Activated CD4-positive, alpha-beta memory T cell treated with anti-CD3 and anti-CD28 coated beads, Interleukin-2, amount 10 ng/mL, durations not matched to agents 7 days and 5 days (primary cell): ENCODE measurements at places on chromosomes 12 and 14.

GRCh38 chr12:95723693-95724384 is 66.7 kb downstream of the NTN4 start:
- DNase-seq, result no peak

DNA sequence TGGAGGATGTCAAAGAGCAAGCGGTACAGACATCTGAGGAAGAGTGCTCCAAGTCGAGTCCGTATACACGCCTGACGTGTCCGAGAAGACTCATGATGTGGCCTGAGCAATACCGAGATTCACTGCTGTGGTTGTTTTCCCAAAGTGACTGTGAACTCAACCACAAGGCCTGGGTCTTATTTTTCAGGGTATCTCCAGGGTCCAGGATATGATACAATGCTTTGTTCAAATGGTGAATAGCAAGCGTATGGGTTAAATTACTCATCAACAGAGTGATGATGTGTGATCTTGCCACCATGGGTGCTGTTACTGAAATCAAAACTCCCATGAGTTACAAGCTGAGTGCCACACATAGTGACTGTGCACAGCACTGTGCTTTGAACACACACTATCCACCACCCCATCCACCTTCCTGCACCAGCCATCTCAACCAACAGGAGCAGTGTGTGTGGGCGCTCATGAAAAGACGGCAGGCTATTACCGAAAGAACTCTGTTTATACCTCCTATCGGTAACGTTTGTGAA is 109.6 kb downstream of the BCAT1 start:
- DNase-seq, result peak; percentile 77

DNA sequence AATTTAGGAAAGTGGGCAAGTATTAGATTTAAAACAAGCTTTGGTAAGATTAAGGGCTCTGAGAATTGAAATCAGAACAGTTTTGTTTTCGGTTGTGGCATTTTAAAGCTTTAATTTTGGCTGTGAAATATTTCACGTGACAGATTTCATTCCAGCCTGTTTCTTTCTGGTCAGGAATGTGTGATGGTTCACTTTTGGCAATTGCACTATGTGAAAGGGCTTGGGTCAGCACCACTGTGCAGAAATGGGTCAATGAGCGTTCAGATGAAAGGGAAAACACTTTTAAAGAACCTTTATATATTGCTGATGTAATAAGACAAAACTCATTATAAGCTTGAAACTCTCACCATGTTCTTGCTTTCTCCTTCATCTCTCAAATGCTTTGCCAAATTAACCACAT is 17.1 kb downstream of the NUBPL start:
- DNase-seq, result no peak

DNA sequence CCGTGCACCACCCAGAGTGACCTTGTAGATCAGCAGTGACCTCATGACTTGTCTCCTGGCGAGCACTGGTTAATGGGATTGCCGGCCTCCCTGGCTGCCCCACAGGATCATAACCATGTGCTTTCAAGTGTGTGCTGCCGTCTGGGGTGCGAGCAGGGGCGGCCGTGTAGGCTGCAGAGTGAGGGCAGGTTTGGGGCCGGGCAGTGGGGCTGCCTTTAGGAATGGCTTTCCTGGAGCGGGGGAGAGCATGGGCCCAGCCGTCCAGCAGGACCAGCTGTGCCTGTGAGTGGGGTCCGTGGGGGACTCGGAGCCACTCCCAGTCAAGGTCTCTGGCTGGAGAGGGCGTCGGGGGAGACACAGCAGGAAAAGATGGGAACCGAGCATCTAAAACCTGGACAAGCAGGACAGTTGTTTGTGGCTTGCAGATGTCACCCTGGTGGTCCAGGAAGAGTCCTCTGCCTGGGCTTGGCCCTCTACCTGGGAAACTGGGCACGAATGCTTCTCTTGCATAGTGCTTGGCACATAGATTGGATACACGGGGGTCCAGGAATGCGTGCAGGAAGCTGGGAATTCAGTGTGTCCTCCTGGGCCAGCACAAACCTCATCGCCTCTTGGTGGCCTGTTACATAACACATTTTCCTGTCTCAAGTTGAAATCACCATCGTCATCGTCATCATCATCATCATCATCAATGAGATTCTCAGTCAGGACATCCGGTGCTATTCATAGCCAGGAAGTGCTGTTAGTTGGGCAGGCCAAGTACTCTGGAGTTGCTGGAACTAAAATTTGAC is 96.0 kb downstream of the ADGRD1 start:
- DNase-seq, result no peak

DNA sequence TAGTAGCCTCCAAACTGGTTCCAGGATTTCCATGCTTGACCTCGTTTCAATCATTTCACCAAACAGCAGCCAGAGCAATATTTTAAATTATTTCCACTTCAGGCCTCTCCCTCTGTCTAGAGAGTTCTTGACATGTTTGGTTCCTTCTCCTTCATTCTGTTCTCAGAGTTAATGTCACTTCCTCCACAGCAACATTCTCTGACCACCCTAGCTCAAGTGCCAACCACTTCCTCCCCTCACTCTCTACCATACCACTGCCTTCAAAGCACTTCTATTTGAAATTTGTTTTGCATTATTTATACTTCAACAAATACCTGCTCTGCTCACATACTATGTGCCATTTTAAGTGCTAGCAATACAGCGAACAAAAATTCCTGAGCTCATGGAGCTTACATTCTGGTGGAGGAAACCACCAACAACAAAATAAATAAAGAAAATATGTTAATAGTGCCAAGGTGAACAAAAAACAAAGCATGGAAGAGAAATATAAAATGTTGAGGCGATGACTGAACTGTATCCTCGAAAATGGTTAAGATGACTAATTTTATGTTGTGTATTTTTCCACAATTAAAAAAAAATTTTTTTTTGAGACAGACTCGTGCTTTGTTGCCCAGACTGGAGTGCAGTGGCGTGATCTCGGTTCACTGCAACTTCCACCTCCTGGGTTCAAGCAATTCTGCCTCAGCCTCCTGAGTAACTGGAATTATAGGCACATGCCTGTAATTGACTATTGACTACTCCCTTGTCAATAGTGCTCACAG is 17.3 kb downstream of the BAZ1A start:
- DNase-seq, result peak; percentile 56

GRCh38 chr14:55131370-55132137 is 2.5 kb downstream of the LGALS3 start:
- DNase-seq, result no peak

DNA sequence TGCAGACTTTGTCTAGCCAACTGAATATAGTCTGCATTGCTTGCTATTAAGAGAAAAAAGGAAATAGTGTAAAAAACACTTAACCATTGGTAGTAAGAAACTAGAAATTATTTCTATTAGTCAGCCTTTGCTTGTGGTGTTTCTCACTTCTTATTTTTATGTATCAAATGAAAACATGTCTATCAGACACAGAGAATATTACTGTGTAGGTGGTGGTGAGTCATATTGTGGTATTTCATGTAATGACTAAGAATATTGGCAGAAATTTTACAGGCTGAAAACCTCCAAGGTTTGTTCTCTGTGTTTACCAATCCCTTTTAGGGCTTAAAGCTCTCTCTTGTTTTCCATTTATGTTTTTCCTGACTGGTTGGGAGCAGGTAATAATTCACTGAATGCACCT is 87.2 kb downstream of the DAAM1 start:
- no peak for DNase-seq

DNA sequence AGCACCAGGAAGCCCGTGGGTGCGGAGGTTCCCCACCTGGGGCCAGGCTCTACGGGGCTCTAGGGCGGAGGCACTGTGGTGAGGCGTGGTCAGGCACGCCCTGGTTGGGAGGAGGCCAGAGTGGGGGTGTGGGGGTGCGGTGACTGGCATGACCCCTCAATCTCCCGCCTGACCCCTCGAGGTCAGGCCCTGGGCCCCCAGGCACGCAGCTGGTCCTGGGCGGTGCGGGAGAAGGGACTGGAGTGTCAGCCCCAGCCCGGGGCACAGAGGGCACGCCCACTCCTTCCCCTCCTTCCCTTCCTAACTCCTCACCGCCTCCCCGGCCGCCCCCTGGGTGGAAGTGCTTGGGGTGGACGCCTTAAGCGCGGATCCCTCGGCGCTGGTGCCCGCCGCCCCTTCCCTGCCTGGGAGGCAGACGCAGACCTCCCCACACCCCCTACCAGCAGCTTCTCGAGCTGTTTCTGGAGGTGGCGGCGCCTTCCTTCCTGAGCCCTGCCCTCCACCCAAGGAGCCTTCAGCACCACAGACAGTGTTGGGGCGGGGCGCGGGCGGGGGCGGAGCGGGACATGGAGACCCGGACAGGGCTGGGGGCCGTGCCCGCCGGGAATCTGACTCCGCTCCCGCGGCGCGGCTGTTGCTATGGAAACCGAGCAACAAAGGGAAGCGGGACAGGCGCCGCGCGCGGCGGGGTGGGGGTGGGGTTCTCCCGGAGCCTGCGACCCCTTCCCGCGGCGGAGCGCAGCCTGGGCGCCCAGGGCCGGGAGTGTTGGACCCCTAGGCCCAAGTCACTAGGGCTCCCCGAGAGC is 741 bp upstream of the CRIP2 start:
- DNase-seq, result peak; percentile 84

- DNase-seq, result peak; percentile 61
These were observed 22.7 kb downstream of the YY1 start for GRCh38 chr14:100261621-100262020.

DNA sequence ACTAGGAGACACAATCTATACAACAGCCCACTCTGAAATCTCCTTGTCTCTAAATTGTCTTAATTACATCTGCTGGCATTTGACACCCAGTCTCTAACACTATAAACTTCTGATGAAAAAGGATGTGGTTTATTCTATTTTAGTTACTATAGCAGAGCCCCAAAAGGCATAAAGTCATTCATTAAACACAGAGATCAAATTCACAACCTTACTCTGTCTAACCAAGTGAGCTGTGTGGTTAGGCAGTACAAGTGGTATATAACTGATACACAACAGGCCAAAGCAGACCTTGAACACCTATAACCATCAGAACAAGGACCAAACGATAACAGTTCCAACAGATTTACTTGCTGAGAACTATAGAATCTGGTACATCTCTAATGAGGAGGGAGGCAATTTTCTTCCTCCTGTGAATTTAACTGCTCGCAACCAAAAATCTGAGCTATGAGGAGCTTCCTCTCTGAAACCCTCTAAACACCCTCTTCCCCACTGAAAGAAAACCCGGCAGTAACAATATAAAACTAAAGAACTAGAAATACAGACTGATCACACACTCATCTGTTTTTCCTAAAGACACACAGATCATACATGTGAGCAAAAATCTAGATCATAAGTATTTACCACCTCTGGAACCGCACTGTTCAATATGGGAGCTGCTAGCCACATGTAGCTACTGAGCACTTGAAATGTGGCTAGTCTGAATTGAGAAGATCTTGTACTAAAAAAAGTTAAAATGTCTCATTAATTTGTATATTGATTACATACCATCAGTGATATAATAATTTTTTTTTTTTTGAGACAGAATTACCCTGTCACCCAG is 17.7 kb downstream of the SPPL3 start:
- no peak for DNase-seq

GRCh38 chr14:62369919-62370560 is 607.8 kb downstream of the SNAPC1 start:
- DNase-seq, result no peak

DNA sequence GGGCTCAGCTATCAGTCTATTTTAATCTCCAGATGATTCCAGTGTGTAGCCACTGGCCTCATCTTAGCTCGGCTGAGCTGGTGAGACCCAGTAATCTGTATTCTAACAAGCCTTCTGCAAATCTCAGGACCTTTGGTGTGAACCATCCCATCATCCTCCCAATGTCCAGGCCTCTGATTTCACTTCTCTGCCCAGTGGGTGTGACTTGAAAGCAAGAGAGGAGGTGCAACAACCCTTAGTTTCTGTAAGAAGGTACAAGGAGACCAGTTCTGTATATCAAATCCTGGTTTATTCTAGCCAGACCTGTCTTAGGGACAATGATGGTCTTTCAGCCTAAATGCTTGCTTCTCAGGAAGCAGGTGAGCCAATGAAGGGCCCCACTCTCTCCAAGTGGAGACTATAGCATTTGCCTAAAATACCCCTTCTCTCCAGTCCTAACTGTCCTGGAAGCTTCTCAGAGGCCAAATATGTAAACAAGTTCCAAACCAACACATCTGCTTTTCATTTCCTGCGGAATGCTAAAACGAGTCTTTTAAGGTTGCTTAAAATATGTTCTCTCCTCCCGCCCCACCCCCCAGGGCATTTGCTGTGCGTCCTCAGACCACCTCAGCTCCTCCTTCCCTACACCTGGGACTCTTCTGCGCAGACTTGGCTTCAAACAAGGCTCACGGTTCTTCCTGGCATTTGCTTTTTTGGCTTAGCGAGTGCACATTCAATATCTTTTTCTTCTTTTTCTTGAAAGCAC is 78.4 kb upstream of the FUT8 start:
- DNase-seq, result no peak

DNA sequence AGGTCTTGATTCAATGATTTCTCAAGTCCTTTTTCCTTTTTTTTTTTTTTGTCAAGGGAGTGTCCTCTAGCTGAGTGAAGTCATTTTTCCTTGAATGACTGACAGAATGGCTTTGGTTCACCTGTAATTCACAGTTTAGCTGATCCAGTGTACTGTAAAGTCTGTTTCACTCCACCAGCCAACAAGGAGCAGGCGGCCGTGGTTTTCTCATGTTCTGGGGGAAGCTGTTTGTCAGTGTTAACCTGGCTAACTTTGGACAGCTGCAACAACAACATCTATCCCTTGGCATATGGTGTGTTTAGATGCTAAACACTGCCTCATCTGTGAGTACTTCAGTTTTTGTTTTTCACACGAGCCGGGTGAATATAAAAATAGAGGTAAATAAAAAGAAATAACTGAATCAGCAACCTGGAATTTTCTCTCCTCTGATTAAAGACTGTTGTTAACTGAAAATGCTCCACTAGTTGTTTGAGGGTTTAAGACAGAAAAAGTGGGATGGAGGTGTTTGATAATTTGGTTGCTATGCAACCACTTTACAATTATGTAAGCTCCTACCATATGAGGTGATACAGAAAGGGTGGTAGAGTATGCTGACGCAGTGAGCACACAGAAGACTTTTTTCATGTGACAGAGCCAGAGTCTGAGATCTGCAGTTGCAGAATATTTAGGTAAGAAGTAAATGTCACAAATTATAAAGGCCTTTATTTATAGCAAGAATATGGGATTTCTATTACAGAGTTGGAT is 50.3 kb upstream of the SLC2A13 start:
- DNase-seq, result no peak

DNA sequence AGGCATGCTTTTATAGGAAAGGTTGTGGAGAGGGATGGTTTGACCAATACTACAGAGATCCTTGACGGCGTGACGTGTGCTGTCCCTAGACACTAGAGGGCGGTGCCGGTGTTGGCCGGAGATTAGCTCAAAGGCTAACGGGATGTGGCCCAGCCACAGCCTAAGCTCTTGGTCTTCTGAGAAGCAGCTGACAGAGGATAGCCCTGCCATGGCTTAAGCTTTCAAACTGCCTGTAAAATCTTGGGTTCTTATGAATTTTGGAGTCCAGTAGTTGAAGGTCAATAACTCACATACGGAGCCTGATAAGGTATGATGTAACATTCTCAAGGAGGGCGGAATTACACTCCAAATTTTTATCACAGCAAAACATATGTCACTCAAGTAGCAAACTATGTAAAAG is 515.7 kb upstream of the ATXN7L3B start:
- peak; percentile 19 for DNase-seq

GRCh38 chr14:68397371-68397811 is 395.5 kb downstream of the ZFP36L1 start:
- no peak for DNase-seq

- DNase-seq, result no peak
These were observed 35.4 kb downstream of the TNFAIP2 start for GRCh38 chr14:103158688-103159087.
